ENCODE measurements at places on chromosomes 11 and 22. TPM values are rescaled to one million over a fixed set of nuclear protein-coding genes. Genes with fewer than 3 reads are reported as not detected.

CCDC87 gene
- 0.19 TPM for total RNA-seq

DNA sequence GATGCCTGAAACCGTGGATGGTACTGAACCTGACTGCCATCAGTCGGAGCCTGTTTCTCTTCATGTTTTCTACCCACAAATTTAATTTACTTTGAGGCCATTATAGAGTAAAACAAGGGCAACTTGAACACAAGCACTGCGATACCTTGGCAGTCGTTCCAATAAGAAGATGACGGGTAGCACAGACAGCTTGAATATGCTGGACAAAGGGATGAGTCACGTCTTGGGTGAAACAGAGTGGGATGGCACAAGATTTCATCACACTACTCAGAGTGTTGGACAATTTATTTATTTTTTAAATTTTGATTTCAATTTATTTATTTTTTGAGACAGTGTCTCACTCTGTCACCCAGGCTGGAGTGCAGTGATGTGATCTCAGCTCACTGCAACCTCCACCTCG, 5.7 kb downstream of the DIXDC1 start:
- DNase-seq: no peak

DNA sequence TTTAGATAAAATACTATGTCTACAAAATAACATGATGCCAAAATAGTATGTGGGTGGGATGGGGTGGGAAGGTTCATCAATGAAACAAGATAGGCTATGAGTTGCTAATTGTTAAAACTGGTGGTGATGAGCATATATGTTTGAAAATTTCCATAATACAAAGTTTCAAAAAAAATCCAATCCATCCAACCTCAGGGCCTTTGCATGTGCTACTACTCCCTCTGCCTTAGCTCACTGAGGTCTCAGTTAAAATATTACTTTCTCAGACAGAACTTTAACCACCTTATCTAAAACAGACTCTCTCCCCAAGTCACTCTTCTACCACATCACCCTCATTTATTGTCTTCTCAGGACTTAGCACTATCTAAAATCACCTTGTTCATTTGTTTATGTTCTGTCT, 201.1 kb downstream of the TTC28 start:
- no peak for DNase-seq

GRCh38 chr11:67498544-67498972, 6.6 kb downstream of the PITPNM1 start:
- DNase-seq: peak; percentile 52

- DNase-seq: no peak
Observed at GRCh38 chr11:121503051-121503450, 50.3 kb upstream of the SORL1-AS1 start.

GRCh38 chr11:124915541-124916369, 3.3 kb upstream of the HEPN1 start:
- no peak for DNase-seq

DNA sequence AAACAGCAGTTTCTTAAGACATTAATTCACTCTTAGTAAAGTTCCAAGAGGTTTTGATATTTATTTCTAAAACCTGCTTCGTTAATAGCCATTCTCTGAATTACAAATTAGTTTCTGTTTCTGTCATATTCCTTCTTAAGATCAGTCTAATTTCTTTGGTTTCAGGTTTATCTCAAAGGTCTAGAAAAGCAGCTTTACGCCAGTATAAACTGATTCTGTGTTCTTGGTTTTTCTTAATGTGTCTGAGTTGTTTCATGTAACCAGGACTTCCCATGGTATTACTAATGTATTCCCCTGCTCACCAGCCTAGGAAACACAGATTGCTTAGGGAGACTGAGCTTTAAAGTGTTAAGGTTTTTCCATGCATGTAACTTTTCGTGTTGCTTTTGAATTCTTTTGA, 6.8 kb upstream of the ACY3 start:
- no peak for DNase-seq

Measured in heart left ventricle (tissue), 16 donors.